ENCODE measurements at places on chromosomes 12 and 14.

DNA sequence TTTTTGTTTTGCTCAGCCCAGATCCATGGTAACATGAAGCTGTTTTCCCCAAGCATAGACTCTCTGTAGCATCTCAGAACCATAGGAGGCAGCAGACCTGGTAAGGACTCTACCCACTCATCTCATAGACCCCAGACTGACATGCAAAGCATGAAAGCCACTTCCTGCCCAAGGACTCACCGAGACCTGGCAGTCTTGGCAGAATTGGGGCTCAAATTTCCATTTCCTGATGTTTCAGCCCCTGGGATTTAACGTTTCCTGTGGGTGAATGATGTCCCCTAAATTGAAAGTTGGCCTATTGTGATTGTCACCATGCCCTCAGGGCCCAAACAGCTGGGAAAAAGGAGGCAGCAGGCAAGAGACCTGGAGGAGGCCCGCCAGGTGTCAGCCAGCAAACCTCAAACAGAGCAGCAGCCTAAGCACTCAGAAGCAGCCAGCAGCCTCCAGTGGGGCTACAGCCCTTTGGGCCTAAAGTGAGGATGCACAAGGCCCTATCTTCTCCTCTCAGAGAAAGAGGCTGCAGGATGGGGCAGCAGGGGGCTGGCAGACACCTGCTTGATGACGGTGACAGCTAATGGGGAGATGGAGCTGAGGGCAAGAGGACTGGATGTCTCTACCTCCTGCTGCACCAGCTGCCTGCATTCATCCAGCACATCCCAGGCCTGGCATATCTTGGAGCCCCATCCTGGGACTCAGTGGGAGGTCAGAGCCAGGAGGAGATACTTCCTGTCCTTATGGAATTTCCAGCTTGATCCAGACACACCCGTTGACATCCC lies 8.5 kb downstream of the KRT85 start:
- no peak for DNase-seq

GRCh38 chr12:133135747-133136146 lies 5.3 kb downstream of the ZNF10 start:
- DNase-seq = no peak

DNA sequence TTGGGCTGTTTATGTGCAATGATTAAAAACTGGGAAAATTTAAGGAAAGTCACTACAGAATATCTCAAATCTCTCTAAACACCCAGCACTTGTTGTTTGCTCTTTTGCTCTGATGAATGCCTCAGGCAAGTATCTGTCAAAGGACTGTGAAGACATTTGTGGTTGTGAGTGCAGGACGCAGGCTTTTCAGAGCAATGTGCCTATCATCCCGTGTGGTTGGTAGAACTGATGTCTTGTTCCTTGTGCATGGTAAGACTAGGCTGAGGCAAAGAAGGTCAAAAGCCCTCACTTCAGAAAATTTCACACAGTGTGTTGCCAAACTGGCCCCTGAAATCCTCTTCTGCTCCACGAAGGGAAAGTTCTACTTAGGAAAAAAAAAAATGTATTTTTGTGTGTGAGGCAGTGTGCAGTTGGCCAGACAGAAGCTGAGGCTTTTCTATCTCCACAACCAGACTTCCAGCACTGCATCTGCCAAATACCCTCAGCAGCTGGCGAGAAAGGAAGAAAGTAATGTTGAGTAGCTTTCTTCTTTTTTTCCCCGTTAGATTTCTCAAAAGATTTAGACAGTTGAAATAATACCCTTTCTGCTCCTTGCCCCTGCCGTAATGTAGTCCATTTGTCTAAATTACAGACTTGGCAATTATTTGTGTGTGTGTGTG lies 1103.1 kb downstream of the VRK1 start:
- no peak for DNase-seq

- no peak for DNase-seq
Observed at GRCh38 chr12:115313929-115314328, 630.0 kb upstream of the TBX3 start.

DNA sequence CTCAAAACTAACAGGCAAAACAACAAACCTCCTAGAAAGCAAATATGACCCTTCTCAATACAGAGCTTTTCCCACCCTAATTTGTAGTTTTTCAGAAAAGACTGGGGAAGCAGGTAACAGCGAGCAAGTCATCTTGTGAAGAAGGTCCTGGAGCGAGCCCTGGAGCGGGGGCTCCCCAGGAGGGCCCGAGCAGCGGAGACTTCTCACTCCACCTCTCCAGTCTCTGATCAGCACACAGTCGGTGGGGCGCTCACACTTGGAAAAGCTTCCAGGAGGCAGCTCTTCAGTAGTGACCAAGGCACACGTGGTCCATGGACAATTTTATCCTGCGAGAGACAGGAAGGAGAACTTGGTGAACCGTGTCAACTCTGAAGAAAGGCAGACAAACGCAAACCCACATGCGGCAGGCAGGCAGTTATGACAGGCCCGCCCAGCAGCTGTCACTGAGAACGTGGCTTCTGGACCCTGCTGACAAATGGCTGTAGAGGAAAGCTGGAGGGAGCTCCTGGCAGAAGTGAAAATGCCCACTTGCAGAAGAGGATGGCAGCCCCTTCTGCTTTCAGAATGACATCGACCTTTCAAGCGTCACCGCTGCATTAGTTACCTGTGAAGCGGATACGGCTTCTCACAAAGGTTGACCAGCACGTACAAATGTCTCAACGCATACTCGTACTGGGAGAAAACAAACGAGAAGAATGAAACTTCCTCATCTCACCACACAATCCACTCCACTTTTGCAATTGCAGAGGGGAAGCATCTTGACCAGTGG lies 44.2 kb downstream of the LGMN start:
- DNase-seq = no peak

DNA sequence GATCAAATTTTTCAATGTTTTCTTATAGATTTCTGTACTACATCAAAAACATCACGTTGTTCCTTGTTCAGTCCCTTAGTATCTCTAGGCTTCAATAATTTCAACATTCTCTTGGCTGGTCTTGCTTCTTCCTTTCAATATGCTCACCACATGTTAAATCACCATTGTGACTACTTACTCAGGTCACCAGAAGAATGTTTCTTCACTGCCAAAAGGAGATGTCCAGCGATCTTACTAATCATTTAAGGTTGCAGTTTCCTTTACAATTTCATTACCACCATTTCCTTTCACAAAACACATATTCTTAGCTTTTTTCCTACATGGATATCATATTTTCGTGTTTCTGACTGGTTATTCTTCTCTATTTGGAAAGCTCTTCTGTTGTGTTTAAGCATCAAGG lies 363.8 kb downstream of the NAV3 start:
- no peak for DNase-seq

GRCh38 chr12:77238335-77238734 lies 173.0 kb upstream of the E2F7 start:
- no peak for DNase-seq

DNA sequence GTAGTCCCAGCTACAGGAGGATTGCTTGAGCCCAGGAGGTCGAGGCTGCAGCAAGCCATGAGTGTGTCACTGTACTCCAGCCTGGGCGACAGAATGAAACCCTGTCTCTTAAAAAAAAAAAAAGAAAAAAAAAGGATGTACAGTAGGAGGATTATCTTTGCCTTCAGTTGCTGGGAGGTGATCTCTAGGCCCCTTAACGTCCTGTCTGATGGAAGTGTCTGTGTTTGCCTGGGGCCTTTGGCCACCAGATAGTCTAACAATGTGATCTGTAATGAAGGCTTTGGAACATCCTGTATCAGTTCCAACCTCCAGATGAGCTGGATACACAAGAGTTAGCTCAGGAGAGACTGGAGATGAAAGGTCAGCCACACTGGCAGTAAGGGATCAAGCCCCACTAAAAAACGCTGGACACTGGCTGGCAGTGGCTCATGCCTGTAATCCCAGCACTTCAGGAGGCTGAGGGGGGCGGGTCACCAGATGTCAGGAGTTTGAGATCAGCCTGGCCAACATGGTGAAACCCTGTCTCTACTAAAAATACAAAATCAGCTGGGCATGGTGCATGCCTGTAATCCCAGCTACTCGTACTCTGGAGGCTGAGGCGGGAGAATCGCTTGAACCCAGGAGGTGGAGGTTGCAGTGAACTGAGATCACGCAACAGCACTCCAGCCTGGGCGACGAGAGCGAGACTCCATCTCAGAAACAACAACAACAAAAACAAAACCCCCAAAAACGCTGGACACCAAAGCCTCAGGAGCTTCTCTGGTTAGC lies 19.0 kb upstream of the HNF1A start:
- DNase-seq = no peak

GRCh38 chr14:103646189-103646588 lies 17.2 kb downstream of the KLC1 start:
- DNase-seq = no peak

DNA sequence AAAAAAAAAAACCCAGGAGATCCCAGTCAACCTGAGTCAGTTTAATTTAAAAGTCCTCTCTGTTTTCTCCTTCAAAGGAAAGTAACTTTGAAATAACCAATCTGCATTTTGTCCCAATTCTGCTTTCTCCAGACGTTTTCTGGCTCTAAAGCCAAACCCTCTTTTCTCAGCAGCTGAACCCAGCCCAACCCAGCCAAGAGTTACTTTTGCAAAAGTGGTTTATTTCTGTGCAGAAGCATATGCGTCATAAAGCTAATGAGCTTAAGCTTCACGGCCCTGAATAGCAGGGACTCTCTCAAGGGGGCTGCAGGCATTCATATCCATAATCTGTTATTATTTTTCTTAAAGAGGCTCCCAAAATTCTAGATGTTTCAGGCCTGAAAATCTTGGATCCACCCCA lies 176.6 kb downstream of the GALC start:
- DNase-seq = no peak

DNA sequence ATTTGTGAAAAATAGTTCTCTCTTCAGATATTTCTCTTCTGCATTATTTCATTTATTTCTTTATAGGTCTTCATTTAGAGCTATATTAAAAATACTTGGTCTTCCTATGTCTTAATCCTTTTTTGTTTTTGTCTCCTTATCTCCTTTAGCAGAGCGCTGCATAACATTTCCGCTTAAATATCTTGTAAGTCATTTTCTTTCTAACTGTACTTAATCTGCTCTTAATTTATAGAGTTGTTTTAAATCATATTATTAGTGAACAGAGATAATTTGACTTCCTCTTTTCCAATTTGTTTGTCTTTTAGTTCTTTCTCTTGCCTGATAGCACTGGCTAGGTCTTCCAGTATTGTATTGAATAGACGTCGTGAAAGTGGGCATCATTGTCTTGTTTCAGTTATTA lies 18.0 kb downstream of the LUM start:
- DNase-seq = no peak

GRCh38 chr14:60862283-60862682 lies 118.6 kb downstream of the TRMT5 start:
- DNase-seq = no peak

DNA sequence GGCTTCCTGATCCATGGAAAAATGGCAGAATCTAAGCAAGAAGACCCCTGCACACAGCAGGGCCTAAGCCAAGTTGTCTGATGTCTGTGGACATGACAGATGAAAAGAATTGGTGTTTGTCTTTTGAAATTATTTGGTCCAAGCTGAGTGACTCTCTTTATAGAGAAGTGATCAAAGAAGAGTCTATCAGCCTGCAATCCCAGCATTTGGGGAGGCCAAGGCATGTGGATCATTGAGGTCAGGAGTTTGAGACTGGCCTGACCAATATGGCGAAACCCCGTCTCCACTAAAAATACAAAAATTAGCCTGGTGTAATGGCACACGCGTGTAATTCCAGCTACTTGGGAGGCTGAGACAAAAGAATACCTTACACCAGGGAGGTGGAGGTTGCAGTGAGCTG lies 64.8 kb upstream of the TUNAR start:
- DNase-seq = no peak

GRCh38 chr12:6644903-6645302 lies 2.3 kb downstream of the ACRBP start:
- no peak for DNase-seq

DNA sequence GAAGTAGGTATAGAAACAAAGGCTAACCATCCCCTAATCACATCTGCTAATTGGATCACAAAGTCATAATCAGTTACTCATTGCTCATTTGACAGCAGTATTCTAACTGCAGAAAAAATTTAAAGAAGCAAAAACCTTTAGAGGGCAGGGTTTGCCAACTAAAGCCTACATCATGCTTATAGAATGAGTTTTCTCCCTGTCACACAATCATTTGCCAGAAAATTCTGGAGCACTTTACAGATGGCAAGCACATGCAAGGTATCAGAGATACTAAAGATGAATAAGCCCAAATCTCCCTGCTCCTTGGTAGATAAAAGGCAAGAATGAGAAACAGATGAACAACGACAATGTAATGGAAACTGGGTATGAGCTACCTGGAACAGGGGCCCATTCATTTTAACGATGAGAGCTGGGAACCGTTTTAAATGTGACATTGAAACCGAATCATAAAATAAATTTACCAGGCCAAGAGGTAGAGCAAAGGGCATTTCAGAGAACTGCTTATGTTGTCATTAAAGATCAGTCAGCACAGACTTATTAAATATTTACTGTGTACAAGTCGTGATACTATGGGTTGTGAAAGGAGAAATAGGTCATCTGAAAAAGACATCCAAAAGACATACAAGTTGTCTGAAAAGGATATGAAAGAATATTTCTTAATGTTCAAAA lies 211.4 kb upstream of the ABCD2 start:
- DNase-seq = no peak

GRCh38 chr12:47236109-47236714 lies 156.5 kb upstream of the AMIGO2 start:
- no peak for DNase-seq

DNA sequence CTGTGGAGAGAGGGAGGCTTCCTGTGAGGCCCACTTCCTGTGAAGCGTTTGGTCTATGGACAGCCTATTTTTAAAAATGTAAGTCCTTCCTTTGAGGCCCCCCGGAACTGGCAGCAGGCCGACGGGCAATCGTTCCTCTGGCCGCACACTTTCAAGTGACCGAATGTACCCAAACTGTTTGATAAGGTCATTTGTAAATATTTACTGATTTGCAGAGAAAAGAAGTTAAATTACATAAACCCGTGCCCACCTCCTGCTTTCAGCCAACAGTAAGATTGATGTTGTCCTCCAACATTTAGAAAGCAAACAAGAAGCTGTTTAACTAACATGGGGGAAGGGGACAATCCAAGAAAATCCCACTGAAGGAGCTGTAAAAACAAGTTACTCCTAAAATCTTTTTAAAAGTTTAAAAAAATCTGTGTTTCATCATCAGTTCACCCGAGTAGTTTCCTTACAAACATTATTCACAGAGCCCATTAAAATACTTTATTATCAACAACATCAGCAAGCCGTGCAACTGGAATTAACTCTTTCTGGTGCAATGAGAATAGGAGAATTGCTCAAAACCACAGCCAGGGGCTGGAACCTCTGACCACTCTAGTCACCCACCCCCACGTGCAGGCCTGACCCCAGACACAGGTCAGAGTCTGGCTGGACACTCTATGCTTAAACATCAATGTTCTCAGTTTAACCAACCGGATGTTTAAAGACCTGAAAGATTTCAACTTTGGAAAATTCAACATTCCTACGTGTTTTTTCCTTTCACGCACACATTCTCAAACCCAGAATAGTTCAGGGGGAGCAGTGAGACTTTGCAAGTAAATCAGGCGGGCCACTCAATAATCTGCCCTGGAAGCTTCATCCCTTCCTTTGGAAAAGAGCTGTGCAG lies 65.3 kb downstream of the FOXN3 start:
- no peak for DNase-seq

DNA sequence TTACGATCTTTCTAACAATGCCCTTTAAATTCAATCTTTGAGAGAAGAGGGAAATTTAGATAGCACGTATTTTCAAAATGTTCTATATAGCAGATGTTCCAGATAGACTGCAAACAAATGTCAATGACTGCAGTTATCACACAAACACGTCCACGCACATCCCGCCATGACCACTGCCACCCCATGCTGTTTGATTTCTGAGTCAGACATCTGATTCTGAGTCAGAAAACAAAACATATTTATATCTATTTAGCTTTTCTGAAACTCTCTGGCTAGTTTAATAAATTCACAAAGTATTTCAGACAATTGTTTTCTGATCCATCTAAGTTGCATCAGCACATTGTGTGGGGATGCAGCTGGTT lies 105.9 kb upstream of the BCAT1 start:
- DNase-seq = no peak
